ENCODE measurements at places on chromosomes 11 and 22. TPM values are rescaled to one million over a fixed set of nuclear protein-coding genes. Genes with fewer than 3 reads are reported as not detected.
A peak's percentile ranks its signal among the peaks of the same experiment; 100 is the strongest.

GRCh38 chr11:112620621-112621394 is 340.4 kb upstream of the NCAM1 start:
- no peaks in the 10 kb centered on the region for H3K4me1 ChIP-seq
- H3K4me3 ChIP-seq, result no peak overlapping the region
- no peaks in the 10 kb centered on the region for H3K27me3 ChIP-seq
- no peaks in the 10 kb centered on the region for H3K36me3 ChIP-seq
- no peak for DNase-seq

- peaks cover 15% of the 10 kb centered on the region for H3K4me1 ChIP-seq
- DNase-seq, result no peak
- H3K4me3 ChIP-seq, result peak overlapping the region; percentile 55
- H3K27me3 ChIP-seq, result no peaks in the 10 kb centered on the region
Observed at GRCh38 chr22:37906364-37907008, 389 bp downstream of the MICALL1 start.

DNA sequence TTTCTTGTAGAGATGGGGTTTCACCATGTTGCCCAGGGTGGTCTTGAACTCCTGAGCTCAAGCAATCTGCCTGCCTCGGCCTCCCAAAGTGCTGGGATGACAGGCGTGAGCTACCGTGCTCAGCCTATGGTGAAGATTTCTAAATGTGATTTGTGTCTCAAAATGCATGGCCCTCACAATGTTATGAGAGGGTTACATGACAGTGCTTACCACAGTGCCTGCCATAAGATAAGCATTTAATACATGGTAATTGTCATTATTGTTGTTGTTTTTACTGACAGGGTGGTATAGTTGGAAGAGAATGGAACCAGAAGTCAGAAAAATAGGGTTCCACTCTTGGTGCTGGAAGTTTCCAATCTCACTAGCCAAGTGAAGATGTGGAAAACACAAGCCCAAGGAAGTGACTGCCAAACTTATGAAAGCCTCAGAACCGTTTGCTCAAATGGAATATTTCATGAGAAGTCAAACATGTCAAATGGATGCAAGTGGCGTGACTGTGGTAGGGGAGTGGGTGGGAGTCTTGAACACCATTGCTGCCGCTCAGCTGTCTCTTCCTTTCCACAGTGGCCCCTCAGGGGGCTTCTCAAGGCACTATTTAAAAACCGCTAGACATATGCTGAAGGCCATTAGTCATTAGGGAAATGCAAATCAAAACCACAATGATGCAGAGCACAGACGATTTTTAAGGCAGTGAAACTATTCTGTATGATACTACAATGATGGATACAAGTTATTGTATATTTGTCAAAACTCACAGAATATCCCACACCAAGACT is 29.1 kb upstream of the LMO2 start:
- no peaks in the 10 kb centered on the region for H3K4me1 ChIP-seq
- DNase-seq, result no peak
- no peaks in the 10 kb centered on the region for H3K27me3 ChIP-seq
- H3K27ac ChIP-seq, result no peak overlapping the region

GRCh38 chr11:46554213-46555147 is 39.3 kb downstream of the AMBRA1 start:
- no peaks in the 10 kb centered on the region for H3K27me3 ChIP-seq
- peak overlapping the region; percentile 67 for H3K27ac ChIP-seq
- H3K4me3 ChIP-seq, result no peak overlapping the region
- H3K4me1 ChIP-seq, result peaks cover 27% of the 10 kb centered on the region

CAVIN3 gene
- total RNA-seq, result 48.8 TPM

RIMBP3C gene
- 0.41 TPM for total RNA-seq

GRCh38 chr11:64850979-64851567 is 6.6 kb upstream of the CDC42BPG start:
- no peaks in the 10 kb centered on the region for H3K27me3 ChIP-seq
- H3K4me3 ChIP-seq, result no peak overlapping the region
- DNase-seq, result no peak
- peaks cover 72% of the 10 kb centered on the region for H3K4me1 ChIP-seq
- H3K27ac ChIP-seq, result peak overlapping the region; percentile 44
- peaks cover 16% of the 10 kb centered on the region for H3K36me3 ChIP-seq

Data from upper lobe of right lung (tissue), 1 donor.